ENCODE measurements at places on chromosomes 3 and 15.
A peak's percentile ranks its signal among the peaks of the same experiment; 100 is the strongest.

GRCh38 chr15:65942436-65942835 is 73.1 kb downstream of the RAB11A start:
- no peak overlapping the region for H3K27ac ChIP-seq
- no peak for DNase-seq
- H3K4me3 ChIP-seq = no peak overlapping the region
- no peaks in the 10 kb centered on the region for H3K4me1 ChIP-seq

DNA sequence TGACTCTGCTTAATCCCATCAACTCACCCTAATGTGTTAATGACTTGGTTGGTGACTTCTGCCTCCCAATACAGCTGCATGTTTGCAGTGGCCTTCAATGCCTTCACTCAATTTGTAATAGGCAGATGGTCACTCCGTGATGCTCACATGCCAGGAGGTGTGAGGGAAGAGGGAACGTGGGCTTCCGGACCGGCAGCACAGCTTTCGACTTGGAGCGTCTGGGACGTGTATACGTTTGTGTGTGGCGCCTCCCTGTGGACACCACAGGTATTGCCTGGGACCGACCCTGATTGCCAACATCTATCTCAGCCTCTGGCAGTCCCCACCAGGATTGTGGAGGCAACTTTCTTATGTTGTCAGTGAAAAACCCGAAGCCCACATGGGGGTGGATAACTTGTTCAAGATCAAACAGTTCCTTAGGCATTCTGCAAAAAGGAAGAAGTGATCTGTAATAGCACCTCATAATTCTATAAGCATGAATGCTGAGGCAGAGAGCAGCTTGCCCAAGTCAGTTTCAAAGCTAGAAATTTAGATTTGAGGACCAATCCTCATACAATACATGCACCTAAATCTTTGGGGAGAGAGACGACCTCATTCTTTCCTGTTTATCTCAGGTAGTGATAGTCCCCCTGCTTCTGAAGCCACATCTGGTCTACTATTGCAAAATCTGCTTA is 16.9 kb downstream of the MRPL46 start:
- no peaks in the 10 kb centered on the region for H3K27me3 ChIP-seq
- no peaks in the 10 kb centered on the region for H3K4me1 ChIP-seq
- H3K4me3 ChIP-seq = no peak overlapping the region
- no peak overlapping the region for H3K27ac ChIP-seq
- peak; percentile 75 for DNase-seq

DNA sequence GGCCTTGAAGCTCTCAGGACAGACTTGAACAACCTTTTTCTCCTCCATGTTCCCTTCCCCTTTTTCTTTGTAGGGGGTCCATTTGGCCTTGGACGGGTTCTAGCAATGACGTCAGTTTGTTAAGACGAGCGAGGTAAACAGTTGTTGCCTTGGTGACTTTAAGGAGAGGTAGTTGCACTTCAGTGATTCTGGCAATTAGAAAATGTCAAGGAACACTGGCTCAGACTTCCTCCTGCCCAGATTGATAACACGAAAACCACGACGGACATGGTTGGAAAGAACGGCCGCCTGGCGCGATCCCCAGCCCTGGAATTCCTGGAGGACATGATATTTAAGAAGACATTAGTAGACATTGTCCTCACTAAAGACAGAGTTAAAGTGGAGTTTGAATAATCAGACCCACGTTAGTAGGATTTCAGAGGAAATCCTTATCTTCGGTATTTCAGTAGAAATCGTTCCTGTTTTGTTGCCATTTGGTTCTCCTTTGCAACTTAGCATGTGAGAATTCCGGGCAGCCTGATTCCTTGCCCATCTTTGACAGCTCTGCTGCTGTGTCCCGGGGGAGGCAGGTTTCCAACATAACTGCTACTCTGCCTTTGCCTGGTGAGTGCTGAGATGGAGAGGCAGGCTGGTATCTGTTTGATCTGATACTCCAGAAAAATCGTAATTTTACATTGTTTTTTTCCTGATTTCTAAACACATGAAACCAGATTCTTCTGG is 87.3 kb downstream of the ST6GAL1 start:
- DNase-seq = no peak
- no peak overlapping the region for H3K27ac ChIP-seq
- H3K27me3 ChIP-seq = no peaks in the 10 kb centered on the region
- H3K36me3 ChIP-seq = no peaks in the 10 kb centered on the region

- no peak overlapping the region for H3K27ac ChIP-seq
- H3K27me3 ChIP-seq = no peaks in the 10 kb centered on the region
- H3K4me1 ChIP-seq = no peaks in the 10 kb centered on the region
- H3K36me3 ChIP-seq = no peaks in the 10 kb centered on the region
- H3K4me3 ChIP-seq = no peak overlapping the region
Observed at GRCh38 chr3:158152186-158152585, 42.3 kb downstream of the RSRC1 start.

GRCh38 chr3:71859123-71859519 is 74.2 kb upstream of the PROK2 start:
- H3K4me3 ChIP-seq = no peak overlapping the region
- H3K36me3 ChIP-seq = no peaks in the 10 kb centered on the region
- no peak overlapping the region for H3K27ac ChIP-seq
- DNase-seq = no peak
- peaks cover 7% of the 10 kb centered on the region for H3K4me1 ChIP-seq

DNA sequence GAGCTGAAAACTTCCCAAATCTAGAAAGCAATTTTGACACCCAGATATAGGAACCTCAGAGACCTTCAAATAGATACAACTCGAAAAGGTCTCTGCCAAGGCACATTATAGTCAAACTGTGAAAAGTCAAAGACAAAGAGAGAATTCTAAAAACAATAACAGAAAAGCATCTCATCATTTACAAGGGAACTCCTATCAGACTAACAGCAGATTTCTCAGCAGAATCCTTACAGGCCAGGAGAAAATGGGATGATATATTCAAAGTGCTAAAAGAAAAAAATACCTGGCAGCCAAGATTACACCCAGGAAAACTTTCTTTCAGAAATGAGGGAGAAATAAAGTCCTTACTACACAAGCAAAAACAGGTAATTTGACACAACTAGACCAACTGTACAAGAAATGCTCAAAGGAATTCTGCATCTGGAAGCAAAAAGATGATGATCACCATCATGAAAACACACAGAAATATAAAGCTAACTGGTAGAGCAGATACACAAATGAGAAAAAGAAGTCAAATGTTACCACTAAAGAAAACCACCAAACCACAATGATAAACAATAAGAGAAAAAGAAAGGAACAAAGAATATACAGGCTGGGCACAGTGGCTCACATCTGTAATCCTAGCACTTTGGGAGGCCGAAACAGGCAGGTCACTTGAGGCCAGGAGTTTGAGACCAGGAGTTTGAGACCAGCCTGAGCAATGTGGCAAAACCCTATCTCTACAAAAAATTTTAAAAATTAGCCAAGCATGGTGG is 50.4 kb downstream of the ADAM10 start:
- no peak for DNase-seq
- no peak overlapping the region for H3K4me3 ChIP-seq
- no peak overlapping the region for H3K27ac ChIP-seq
- no peaks in the 10 kb centered on the region for H3K36me3 ChIP-seq

GRCh38 chr3:82927309-82928253 is 1166.1 kb upstream of the GBE1 start:
- H3K4me3 ChIP-seq = no peak overlapping the region
- no peaks in the 10 kb centered on the region for H3K36me3 ChIP-seq
- DNase-seq = no peak
- H3K27ac ChIP-seq = no peak overlapping the region
- H3K4me1 ChIP-seq = no peaks in the 10 kb centered on the region

GRCh38 chr3:95265129-95265528 is 1202.3 kb downstream of the NSUN3 start:
- H3K27ac ChIP-seq = no peak overlapping the region
- no peak overlapping the region for H3K4me3 ChIP-seq
- no peaks in the 10 kb centered on the region for H3K36me3 ChIP-seq
- no peak for DNase-seq

DNA sequence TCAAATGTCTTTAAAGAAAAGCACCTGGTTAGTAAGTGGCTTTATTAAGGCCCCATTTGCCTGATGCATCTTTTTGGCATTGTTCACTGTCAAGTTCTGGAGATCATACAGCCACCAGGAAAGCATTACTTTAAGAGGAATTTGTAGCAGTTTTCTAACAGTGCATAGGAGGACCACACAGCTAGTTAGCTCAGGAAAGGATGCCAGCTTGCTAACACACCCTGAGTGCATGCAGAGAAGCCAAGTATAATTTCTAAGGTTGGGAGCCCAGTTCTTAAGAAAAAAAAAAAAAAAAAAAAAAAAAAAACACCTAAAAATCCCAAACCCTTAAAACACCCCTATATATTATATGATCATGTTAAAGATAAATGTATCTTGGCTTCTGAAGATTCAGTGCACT is 102.0 kb upstream of the FEZF2 start:
- no peak for DNase-seq
- H3K27ac ChIP-seq = no peak overlapping the region
- H3K36me3 ChIP-seq = no peaks in the 10 kb centered on the region
- no peaks in the 10 kb centered on the region for H3K27me3 ChIP-seq
- H3K4me1 ChIP-seq = no peaks in the 10 kb centered on the region

DNA sequence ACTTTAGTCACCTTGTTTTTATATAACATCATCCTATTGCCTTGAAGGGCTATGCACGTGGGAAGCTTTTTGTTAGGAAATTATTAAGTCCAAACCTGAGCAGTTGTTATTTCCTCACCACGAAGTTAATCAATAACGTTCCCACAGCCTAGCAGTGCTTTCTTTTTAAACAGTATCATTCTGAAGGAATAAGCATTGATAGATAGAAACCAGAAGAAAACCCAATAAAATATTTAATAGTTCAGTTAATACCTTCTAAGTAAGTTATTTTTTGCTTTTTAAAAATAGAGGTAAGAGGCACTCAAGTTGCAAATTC is 149.3 kb downstream of the KCNMB2 start:
- no peaks in the 10 kb centered on the region for H3K36me3 ChIP-seq
- H3K4me3 ChIP-seq = no peak overlapping the region
- H3K27me3 ChIP-seq = no peaks in the 10 kb centered on the region
- no peaks in the 10 kb centered on the region for H3K4me1 ChIP-seq

- no peak for DNase-seq
- H3K4me3 ChIP-seq = no peak overlapping the region
- no peaks in the 10 kb centered on the region for H3K36me3 ChIP-seq
- no peak overlapping the region for H3K27ac ChIP-seq
- no peaks in the 10 kb centered on the region for H3K4me1 ChIP-seq
- no peaks in the 10 kb centered on the region for H3K27me3 ChIP-seq
Observed at GRCh38 chr15:68553994-68554720, 24.6 kb upstream of the CORO2B start.

DNA sequence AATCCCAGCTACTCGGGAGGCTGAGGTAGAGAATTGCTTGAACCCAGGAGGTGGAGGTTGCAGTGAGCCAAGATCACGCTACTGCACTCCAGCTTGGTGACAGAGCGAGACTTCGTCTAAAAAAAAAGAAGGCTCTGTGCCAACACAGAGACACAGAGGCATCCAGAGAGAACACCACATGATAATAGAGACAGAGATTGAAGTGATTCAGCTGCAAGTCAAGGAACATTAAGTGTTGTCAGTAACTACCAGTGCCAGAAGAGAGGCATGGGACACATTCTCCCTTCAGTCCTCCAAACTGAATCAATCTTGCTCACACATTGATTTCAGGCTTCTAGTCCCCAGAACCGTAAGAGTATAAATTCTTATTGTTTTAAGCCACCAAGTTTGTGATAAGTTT is 97.5 kb downstream of the GOLIM4 start:
- no peaks in the 10 kb centered on the region for H3K36me3 ChIP-seq
- no peaks in the 10 kb centered on the region for H3K4me1 ChIP-seq
- no peak for DNase-seq

DNA sequence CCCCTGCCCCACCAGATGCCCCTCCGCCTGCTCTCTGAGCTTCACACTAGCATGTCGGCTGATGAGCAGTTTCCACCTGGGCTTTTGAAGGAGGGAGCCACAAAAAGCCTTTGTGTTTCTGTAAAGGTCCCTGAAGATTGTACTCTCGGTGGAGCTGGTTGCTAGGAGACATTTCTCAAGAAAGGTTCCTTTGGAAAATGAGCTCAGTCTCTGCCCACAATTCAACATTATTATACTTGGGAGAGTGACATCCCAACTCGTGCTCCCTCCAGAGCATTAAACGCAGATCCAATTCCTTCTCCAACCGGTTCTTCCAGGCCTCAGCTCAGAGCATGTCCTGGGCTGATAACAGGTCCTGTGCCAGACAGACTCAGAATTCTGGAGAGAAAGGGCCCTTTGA is 26.8 kb upstream of the FAM107A start:
- H3K4me1 ChIP-seq = no peaks in the 10 kb centered on the region
- no peaks in the 10 kb centered on the region for H3K36me3 ChIP-seq
- H3K27me3 ChIP-seq = no peaks in the 10 kb centered on the region
- H3K27ac ChIP-seq = no peak overlapping the region
- no peak overlapping the region for H3K4me3 ChIP-seq

GRCh38 chr3:85726241-85726640 is 767.5 kb downstream of the CADM2 start:
- no peaks in the 10 kb centered on the region for H3K4me1 ChIP-seq
- DNase-seq = no peak
- no peaks in the 10 kb centered on the region for H3K27me3 ChIP-seq
- H3K4me3 ChIP-seq = no peak overlapping the region
- no peaks in the 10 kb centered on the region for H3K36me3 ChIP-seq
- H3K27ac ChIP-seq = no peak overlapping the region

GRCh38 chr3:31265646-31266428 is 266.9 kb upstream of the STT3B start:
- no peaks in the 10 kb centered on the region for H3K27me3 ChIP-seq
- no peak overlapping the region for H3K27ac ChIP-seq
- no peaks in the 10 kb centered on the region for H3K4me1 ChIP-seq
- no peaks in the 10 kb centered on the region for H3K36me3 ChIP-seq

DNA sequence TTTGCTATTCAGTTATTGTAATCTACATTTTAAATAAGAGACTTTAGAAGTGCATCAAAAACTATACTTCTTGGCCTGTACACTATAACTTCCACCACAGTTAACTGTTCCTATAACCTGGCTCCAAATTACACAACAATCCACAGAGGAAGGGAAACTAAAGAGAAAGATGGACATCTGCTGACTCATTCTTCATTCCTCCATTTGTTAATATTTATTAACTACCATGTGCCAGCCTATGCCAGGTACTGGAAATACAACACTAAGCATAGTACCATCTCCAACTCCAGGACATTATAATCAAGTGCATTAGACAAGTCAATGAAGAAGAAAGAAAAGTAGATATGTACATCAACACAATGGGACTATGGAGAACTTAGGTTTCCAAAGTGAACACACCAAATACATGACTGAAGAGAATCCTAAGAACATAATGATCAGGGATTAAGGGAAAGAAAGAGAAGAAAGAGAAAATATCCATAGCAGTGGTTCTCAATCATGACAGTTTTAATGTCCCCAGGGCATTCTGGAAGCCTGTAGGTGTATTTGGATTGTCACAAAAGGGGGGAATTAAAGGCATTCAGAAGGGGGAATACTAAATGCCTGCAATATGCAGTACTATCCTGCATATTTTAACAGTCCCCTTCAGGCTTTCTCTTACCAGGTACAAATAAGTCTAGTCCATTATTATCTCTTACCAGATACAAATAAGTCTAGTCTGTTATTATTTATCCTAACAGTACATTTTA is 8.9 kb downstream of the ICE2 start:
- H3K27me3 ChIP-seq = no peaks in the 10 kb centered on the region
- H3K4me1 ChIP-seq = no peaks in the 10 kb centered on the region
- peaks cover 42% of the 10 kb centered on the region for H3K36me3 ChIP-seq
- no peak overlapping the region for H3K27ac ChIP-seq
- H3K4me3 ChIP-seq = no peak overlapping the region
